ENCODE measurements at places on chromosomes 12 and 14. TPM values are rescaled to one million over a fixed set of nuclear protein-coding genes. Genes with fewer than 3 reads are reported as not detected.
A peak's percentile ranks its signal among the peaks of the same experiment; 100 is the strongest.

CCDC196 gene
- total RNA-seq: not detected

GDF11 gene
- total RNA-seq: 3.8 TPM

DNA sequence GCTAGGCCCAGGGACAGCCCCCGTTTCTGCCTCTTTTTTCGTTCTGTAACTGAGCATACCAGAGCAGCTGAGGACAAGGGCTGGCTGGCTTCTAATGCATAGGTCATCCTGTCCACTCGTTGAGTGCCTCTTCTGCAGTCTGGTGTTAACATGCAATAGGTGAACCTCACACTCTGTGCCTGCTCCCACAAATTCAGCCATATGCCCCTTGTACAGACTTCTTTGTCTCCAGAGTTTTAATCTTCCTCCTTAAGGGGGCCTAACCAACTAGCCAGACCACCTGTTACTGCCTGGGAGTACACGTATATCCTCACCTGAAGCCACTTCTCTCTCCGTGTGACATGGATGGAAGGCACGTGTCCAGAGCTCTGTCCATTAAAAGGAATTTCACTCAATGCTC is 111.1 kb downstream of the SLC15A4 start:
- H3K36me3 ChIP-seq: no peaks in the 10 kb centered on the region
- H3K27me3 ChIP-seq: no peaks in the 10 kb centered on the region
- no peak for DNase-seq
- H3K4me3 ChIP-seq: no peak overlapping the region
- H3K4me1 ChIP-seq: no peaks in the 10 kb centered on the region

- H3K4me3 ChIP-seq: no peak overlapping the region
- no peak for DNase-seq
- H3K27me3 ChIP-seq: no peaks in the 10 kb centered on the region
- no peaks in the 10 kb centered on the region for H3K4me1 ChIP-seq
- no peaks in the 10 kb centered on the region for H3K36me3 ChIP-seq
Measured at GRCh38 chr12:93288626-93289025, 89.1 kb upstream of the NUDT4 start.

GRCh38 chr12:106903241-106903945 is 52.3 kb upstream of the TMEM263 start:
- DNase-seq: peak; percentile 81
- H3K27ac ChIP-seq: no peak overlapping the region
- H3K4me1 ChIP-seq: peaks cover 7% of the 10 kb centered on the region
- H3K4me3 ChIP-seq: peak overlapping the region; percentile 43

GRCh38 chr12:128859311-128859710 is 6.0 kb downstream of the GLT1D1 start:
- H3K4me3 ChIP-seq: no peak overlapping the region
- peaks cover under 1% of the 10 kb centered on the region for H3K4me1 ChIP-seq
- DNase-seq: no peak
- H3K27me3 ChIP-seq: peaks cover 11% of the 10 kb centered on the region

- peaks cover 80% of the 10 kb centered on the region for H3K4me1 ChIP-seq
- peaks cover 38% of the 10 kb centered on the region for H3K36me3 ChIP-seq
- H3K27me3 ChIP-seq: no peaks in the 10 kb centered on the region
- peak overlapping the region; percentile 64 for H3K4me3 ChIP-seq
- peak overlapping the region; percentile 73 for H3K27ac ChIP-seq
Measured at GRCh38 chr12:54411391-54412241, 7.5 kb downstream of the ITGA5 start.

DNA sequence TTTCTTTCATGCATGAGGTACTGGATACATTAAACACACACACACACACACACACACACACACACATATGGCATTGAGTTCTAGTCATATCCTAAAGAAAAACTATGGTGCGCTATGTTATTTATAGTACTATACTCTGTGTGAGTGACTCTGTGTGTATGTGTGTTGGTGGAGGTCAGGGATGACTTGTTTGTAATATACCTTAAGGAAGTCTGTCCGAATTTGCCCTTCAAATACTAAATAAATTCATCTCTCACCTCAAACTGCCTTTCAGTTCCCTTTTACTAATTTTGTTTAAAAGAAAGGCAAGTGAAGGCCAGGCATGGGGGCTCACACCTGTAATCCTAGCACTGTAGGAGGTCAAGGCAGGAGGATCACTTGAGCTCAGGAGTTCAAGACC is 2.1 kb upstream of the AKAP5 start:
- no peaks in the 10 kb centered on the region for H3K27me3 ChIP-seq
- H3K27ac ChIP-seq: no peak overlapping the region
- peaks cover 13% of the 10 kb centered on the region for H3K4me1 ChIP-seq
- DNase-seq: no peak
- H3K4me3 ChIP-seq: no peak overlapping the region

ADGRD1 gene
- total RNA-seq: 12.4 TPM

DNA sequence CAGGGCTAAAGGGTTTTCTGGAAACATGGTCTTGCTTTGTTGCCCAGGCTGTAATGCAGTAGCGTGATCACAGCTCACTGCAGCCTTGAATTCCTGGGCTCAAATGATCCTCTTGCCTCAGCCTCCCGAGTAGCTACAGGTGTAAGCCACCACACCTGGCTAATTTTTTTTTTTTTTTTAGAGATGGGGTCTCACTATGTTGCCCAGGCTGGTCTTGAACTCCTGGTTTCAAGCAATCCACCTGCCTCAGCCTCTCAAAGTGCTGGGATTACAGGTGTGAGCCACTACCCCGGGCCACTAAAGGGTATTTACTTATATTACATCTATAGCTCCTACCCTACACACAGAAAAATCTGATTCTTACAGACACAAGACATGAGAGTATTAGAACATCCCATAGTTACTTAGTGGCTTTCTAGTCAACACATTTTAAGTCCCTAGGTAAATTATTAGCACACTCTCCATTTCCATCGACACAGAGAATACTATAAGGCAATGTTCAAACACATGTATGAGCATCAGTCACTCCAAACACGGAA is 6.2 kb upstream of the DCAF11 start:
- peaks cover 2% of the 10 kb centered on the region for H3K36me3 ChIP-seq
- H3K27me3 ChIP-seq: no peaks in the 10 kb centered on the region
- H3K27ac ChIP-seq: no peak overlapping the region
- DNase-seq: no peak

LHX5 gene
- not detected for total RNA-seq

DNA sequence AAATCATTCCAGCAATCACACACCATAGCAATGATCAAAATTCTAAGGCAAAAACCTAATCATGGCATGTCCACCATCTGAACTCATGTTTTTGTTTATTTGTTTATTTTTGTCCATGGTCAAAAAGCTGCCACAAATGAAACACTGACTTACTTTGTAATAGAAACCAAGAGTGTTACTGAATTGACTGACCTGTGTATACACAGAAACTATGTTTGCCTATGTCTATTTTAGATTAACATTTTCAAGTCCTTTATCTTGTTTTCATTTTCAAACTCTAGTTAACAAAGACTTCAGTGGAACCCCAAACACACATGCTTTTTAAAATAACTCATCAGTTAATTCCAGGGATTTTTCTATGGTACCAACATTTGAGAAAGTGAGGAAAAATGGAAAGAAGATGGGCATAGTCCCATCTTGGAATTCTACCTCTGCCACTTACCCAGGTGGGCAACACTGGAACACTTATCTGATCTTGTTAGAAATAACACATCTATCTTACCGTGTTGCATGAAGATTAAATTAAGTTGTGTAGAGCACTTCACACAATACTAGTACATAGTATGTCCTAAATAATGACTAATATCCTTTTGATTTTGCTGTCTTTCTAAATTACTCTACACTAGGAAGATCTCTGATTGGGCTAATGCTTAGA is 6.4 kb downstream of the LUM start:
- no peak for DNase-seq
- no peaks in the 10 kb centered on the region for H3K27me3 ChIP-seq
- no peak overlapping the region for H3K27ac ChIP-seq
- H3K4me3 ChIP-seq: no peak overlapping the region
- no peaks in the 10 kb centered on the region for H3K36me3 ChIP-seq

GRCh38 chr14:36096090-36096489 is 80.4 kb downstream of the PTCSC3 start:
- no peak overlapping the region for H3K27ac ChIP-seq
- no peaks in the 10 kb centered on the region for H3K27me3 ChIP-seq
- no peaks in the 10 kb centered on the region for H3K36me3 ChIP-seq
- peaks cover 12% of the 10 kb centered on the region for H3K4me1 ChIP-seq

DNA sequence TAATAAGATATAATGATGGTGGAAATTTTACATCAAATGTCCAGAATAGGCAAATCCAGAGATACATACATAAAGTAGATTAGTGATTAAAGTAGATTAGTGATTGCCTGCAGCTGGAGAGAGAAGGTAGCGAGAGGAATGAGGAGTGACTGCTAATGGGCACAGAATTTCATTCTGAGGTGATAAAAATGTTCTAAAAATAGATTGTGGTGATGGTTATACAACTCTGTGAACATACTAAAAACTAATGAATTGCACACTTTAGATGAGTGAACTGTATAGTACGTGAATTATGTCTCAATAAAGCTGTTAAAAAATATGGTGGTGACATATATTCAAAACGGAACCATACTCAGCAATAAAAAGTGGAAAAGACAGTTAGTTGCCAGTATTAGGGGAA is 41.7 kb downstream of the PPP2R5E start:
- no peak overlapping the region for H3K4me3 ChIP-seq
- H3K36me3 ChIP-seq: no peaks in the 10 kb centered on the region
- DNase-seq: no peak
- H3K27me3 ChIP-seq: no peaks in the 10 kb centered on the region
- H3K4me1 ChIP-seq: peaks cover 15% of the 10 kb centered on the region

DNA sequence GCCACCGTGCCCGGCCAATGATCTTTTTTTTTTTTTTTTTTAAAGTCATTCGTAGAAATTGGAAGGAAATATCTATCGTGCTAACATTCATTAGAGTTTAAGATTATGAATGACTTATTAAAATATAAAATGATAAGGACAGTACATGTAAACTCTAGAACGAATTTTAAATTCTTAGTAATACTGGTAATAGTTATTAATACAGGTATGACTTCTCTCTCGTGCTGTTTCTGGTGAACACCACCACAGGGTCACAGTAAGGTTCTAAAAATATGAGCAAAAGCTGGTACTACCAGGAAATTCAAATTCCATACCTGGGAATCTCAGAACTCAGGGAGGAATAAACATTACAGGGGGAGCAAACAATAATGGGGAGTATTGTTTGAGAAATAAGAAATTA is 26.2 kb downstream of the WNK1 start:
- no peaks in the 10 kb centered on the region for H3K27me3 ChIP-seq
- no peak for DNase-seq
- no peaks in the 10 kb centered on the region for H3K36me3 ChIP-seq
- H3K4me3 ChIP-seq: no peak overlapping the region
- no peak overlapping the region for H3K27ac ChIP-seq

GRCh38 chr14:101828046-101828445 is 66.5 kb downstream of the PPP2R5C start:
- no peaks in the 10 kb centered on the region for H3K27me3 ChIP-seq
- peaks cover 2% of the 10 kb centered on the region for H3K36me3 ChIP-seq
- no peak overlapping the region for H3K4me3 ChIP-seq
- no peak for DNase-seq
- peaks cover 35% of the 10 kb centered on the region for H3K4me1 ChIP-seq

KRT74 gene
- total RNA-seq: 28.3 TPM

TSPAN8 gene
- total RNA-seq: 33.6 TPM

DNA sequence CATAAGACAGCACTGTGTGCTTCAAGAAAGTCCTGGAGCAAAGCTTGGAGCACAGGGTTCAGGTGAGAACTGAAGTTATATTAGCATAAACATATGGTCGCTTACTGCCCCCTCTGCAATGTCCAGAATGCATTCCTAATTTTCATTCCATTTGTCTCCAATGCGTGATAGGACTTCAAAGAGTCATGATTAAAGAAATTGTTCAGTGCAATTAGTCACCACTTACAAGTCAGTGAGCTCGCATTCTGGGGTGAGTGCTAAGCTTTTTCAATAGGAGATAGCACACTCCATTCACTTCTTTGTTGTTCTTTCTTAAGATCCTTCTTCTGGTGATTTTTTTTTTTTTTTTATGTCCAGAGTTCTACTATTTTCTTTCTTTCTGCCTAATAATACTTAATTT is 398.4 kb downstream of the SYT1 start:
- H3K4me1 ChIP-seq: no peaks in the 10 kb centered on the region
- no peaks in the 10 kb centered on the region for H3K36me3 ChIP-seq
- DNase-seq: no peak
- no peak overlapping the region for H3K27ac ChIP-seq

CIROP gene
- not detected for total RNA-seq

DNA sequence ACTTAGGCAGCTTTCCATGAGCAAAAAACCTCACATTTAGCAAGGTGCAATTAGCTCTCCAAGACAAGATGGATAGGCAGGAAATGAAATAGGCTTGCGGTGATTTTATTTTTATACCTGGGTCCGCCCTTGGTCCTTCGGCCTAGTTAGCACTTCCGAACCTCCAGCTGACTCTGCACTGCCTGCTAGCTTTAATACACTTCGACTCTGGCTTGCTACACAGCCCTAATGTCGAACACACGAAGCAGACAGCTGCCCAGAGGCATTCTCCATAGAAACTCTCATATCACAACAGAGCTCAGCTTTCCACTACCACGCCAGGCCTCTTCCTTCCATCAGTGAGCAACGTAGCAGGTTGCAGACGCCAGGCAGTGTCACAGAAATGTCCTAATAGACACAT is 688.0 kb downstream of the VRK1 start:
- H3K27me3 ChIP-seq: no peaks in the 10 kb centered on the region
- no peak overlapping the region for H3K4me3 ChIP-seq
- DNase-seq: no peak
- no peaks in the 10 kb centered on the region for H3K36me3 ChIP-seq

GRCh38 chr12:105954951-105955931 is 183.5 kb downstream of the NUAK1 start:
- no peaks in the 10 kb centered on the region for H3K36me3 ChIP-seq
- H3K27ac ChIP-seq: no peak overlapping the region
- DNase-seq: no peak
- H3K4me1 ChIP-seq: peaks cover 1% of the 10 kb centered on the region

- no peaks in the 10 kb centered on the region for H3K4me1 ChIP-seq
- no peak overlapping the region for H3K27ac ChIP-seq
- no peaks in the 10 kb centered on the region for H3K36me3 ChIP-seq
- H3K27me3 ChIP-seq: peaks cover 3% of the 10 kb centered on the region
- no peak for DNase-seq
Measured at GRCh38 chr12:13537623-13538022, 341.1 kb downstream of the EMP1 start.
